ENCODE measurements at places on chromosomes 6 and 20.

DNA sequence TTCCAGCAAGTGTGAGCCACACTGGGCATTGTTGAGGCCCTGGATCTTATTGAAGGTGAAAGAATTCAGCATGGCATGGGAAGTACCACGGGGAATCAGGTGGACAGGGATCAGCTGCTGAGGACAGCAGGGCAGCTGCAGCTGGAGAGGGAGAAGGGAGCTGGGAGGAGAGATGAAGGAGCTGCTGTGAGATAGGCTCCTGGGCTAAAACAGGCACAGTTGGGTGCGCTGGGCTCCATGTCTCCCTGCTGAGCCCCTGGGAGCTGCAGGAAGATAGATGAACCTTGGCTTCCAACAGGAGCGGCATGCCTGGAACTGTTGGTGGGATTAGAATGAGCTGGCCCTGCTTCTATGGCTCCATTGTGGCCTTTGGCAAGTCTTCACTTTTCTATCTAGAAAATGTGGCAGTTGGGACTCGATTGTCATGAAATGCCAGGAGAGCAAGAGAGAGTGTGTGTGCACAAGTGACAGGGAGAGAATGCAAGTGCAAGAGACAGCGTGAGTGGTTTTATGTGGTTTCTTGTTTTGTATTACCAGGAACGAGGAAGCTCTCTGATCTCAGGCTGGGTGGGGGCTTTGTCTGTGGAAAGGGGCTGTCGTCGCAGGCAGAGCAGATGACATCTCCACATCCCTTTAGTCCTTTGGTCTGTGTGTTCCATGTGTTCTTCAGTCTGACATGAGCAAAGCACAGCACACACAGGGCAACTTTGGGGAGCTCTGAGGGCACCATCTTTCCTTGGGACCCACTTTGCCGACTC lies 20.4 kb downstream of the SNPH start:
- DNase-seq, result no peak

- no peak for DNase-seq
Observed at GRCh38 chr6:149965194-149966020, 1.7 kb downstream of the ULBP1 start.

DNA sequence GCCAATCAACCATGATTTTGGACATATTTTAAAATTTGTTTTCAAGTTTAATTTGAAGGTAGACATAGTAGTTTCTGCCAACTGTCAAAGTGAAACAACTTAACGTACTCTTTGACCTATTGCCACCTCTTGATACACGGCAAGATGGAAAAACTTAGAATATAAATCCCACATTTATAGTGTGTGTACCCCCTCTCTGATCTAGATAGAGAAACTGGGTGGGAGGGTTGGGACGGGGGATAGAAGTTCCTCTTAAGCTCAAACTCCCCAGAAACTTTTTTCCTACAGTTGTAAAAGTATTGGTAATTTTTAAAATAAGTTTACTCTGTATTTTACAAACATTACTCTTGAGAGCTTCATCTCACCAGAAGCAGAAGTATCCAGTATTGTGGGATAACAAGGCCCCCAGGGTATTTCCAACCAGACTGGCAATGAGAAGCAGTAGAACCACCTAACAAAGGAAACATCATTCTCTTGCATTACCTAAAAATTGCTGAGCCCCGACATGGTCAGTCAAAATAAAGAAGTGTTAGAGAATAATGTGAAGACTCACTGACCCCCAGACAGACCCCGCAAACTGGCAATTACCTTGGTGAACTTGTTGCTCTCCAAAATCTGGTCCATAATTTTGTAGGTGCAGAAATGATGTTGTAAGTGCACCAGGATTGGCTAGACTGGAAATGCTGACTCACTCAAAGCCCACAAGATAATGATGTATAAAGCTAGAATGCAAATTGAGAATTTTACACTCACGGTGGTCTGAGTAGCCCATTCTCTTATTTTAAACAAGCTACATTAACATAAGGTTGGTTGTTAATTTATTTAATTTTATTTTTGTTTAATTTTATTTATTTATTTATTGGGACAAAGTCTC lies 74.7 kb upstream of the TNFAIP3 start:
- DNase-seq, result no peak

- DNase-seq, result no peak
Observed at GRCh38 chr6:114747995-114748625, 405.3 kb upstream of the HS3ST5 start.

DNA sequence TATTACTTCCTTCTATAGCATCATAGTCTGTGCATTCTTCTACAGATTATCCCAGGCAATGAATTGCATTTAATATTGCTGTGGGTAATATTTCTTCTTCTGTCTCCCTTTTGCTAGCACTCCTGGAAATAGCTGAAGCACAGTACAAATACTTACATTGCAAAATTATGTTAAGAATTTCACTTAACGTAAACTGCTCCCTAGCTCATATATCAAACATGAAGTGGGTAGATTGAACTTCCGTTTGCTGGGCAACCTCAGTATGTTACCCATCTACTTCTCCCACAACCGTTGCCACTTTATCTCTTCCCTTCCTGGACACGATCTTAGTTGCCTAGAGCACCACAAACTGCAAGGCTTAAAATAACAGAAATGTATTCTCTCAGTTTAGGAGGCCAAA lies 963.3 kb downstream of the KIF16B start:
- no peak for DNase-seq

GRCh38 chr6:100886076-100886475 lies 4.9 kb upstream of the ASCC3 start:
- no peak for DNase-seq

DNA sequence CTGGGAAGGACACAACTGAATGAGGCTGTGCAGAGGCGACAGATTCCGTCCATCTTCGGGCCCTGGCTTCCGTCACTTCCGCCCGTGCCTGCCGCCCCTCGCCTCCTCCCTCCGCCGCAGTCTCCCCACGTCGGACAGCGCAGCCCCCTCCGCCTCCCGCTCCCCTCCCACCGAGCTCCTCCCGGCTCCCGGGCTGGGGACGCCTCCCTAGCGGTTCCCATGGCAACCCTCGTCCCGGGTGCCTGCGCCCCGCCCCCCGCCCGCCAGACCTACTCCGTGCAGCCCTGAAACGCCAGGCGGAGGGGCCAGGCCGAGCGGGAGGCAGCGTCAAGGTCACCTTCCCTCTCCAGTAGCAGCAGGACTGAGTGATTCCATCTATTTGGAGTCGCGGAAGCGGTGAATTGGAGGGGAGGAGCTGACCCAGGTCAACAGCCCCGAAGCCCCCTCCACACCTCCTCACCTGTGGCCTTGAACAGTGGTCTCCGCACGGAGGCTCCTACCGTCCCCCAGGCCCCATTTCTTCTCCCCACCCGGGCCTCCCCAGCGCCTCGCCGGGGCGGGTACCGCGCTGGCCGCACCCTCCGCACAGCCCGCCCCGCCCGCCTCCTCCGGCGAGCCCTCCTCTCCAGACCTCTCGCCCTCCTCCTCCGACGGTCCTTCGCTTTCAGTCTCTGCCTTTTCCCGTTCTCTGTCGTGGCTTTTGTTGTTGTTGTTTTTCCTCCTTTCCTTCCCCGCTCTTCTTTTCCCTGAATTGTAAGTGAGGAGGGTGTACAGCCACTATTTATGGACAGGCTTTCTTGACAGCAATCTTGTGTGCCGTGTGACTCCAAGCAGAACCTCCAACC lies 951 bp downstream of the NRSN2 start:
- peak; percentile 59 for DNase-seq

DNA sequence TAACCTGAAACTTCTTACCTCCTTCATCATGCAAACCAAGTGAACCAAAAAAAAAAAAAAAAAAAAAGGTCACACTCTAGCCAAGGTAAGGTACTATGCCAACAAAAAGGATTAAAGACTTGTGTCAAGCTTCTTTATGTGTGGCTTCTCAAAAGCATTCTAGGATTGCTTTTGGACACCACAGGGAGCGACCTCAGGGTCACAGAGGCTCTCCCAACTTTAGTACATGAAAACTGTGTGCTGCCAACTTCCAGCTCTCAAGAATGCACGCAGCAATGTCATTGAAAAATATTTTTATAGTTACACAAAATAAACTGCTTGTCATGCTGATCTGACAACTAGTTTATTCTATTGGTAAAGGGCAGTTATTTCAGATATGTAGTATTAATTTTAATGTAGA lies 243.8 kb downstream of the PLCB1 start:
- no peak for DNase-seq

- no peak for DNase-seq
Observed at GRCh38 chr6:46098678-46099077, 31.1 kb upstream of the ENPP4 start.

GRCh38 chr20:10488534-10488933 lies 53.4 kb downstream of the SLX4IP start:
- DNase-seq, result no peak

GRCh38 chr20:34199183-34199582 lies 42.0 kb upstream of the ASIP start:
- DNase-seq, result no peak

GRCh38 chr6:133208183-133208755 lies 32.9 kb upstream of the EYA4 start:
- DNase-seq, result no peak

DNA sequence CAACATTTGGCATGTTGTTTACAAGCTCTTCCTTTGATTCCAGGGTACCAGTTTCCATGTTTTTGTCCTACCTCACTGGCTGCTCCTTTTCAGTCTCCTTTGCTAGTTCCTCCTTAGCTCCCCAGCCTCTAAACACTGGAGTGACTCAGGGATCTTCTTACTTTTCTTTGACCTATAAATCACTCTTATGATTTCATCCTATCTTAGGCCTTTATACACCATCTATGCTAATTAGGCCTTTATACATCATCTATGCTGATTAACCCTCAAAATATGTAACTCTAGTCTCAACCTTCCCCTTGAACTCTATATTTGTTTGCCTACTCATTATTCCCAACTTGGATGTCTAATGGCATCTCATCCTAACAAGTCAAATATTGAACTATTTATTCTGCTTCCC lies 9.5 kb downstream of the TMEM30A start:
- DNase-seq, result no peak

DNA sequence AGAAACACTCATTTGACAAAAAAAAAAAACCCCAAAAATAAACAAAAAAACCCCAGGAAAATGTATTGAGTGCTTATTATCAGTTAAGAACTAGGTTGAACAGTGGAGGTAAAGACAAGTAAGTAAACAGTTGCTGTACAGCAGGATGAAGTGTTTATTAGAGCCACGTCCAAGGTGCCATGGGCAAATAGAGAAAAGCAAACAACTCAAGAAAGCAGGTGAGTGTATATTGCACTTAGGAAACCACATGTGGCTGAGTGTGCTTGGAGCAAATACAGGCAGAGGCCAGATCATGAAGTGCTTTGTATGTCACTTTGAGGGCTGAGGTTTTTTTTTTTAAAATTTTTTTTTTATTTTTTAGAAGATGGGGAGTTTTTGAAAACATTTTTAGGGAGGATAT lies 98.3 kb downstream of the MACROD2 start:
- no peak for DNase-seq

- DNase-seq, result no peak
Observed at GRCh38 chr6:100453701-100454521, 10.8 kb downstream of the SIM1 start.

- no peak for DNase-seq
Observed at GRCh38 chr6:37492236-37492972, 7.3 kb downstream of the CCDC167 start.

- DNase-seq, result no peak
Observed at GRCh38 chr6:107667790-107668189, 156.3 kb downstream of the SCML4 start.

DNA sequence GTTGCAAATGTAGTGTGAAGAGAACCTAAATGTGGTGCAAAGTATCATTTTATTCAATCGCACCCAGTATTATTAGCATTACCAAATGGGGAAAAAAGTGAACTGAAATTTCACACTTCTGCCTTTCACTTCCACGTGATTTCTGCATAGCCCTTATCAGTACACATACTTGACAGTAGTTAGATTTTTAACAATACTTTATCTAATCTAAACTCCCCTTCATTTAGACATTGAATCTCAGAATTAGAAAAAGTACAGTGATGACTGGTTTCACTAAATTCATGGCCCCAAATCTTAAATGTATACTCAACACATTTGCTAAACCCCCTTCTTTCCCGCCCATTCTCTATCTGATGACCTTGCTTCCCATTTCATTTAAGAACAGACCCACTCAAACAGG lies 14.3 kb downstream of the STX7 start:
- DNase-seq, result no peak

DNA sequence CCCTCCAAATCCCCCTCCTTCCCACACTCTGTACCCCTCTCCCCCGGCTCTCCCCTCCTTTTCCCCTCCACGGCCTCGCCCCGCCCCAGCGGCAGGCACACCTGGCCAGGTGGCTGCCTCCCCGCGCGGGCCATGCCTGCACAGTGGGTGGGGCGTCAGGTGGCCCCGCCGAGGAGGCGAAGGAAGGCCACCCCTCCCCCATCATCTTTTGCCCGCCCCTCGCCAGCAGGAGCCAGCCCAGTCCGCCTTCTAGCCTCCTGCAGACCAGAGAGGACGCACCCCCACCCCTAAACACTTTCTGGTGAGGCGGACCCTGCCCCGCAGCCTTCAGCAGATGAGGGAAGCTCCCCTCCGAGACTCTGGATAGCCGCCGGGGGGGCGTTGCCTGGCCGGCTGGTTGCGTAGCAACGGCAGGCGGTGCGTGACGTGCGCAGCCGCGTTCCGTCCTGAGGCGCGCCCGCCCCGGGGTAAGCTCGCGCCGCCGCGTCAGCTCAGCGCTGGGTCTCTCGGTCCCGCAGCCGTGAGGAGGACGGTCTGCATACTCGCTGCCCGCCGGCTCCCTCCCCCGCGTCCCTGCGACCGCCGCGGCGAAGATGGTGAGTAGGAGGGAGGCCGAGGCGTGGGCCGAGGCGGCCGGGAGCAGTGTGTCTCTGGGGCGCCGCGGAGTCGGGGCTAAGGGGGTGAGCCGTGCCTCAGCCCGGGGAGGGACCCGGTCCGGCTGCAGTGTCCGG lies at the start of gene DSTN:
DSTN (plus strand) TSS at position 460 of the 731 bp plus-strand sequence; CDS start at position 594, 134 bp downstream.
- DNase-seq, result peak; percentile 81

DNA sequence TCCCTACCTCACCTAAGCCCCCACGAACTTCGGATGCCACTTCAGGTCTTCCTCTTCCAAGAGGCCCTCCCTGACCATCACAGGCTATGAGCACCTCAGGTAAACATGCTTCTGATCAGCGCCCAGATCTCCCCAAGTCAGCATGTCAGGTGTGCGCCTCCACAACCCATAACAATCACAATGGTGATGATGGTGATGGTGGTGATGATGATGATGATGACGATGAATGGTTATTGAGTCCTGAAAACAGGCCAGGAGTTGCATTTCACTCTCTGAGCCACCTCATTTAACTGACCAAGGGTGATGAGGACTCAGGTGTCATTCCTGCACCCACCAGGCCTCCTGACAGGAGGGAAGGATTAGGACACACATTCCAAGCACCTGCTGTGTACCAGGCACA lies 426.6 kb upstream of the SULF2 start:
- DNase-seq, result no peak

Data from stimulated activated CD4-positive, alpha-beta T cell treated with anti-CD3 and anti-CD28 coated beads, Interleukin-15, amount 100 ng/mL, for 48 hours (primary cell).